Posterior cingulate gyrus (tissue), 11 donors: ENCODE measurements at places on chromosomes 1 and 21.

DNA sequence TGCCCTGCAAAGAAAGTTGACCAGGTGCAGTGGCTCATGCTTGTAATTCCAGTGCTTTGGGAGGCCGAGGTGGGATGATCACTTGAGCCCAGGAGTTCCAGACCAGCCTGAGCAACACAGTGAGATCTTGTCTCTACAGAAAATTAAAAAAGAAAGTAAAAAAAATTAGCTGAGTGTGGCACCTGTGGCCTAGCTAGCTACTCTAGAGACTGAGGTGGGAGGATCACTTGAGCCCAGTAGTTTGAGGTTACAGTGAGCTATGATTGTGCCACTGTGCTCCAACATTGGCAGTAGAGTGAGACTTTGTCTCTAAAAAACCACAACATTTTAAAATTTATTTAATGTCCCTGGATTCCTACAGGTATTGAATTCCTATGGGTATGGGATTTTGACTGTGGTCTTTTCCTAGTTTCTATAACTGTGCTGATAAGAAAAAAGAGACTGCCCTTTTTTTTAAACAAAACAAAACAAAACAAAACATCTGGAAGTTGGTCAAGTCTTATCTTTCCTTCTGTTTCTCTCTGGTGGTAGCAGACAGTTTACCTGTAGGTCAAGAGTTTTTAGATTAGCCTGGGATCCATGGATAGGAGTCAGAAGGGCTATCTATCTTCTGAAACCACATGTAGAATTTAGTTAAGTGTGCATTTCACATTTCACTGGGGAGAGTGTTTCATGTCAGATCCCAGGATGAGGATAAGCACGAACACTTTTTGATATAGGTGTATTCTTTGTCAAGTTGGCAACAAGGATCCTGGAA, 18.8 kb downstream of the UCK2 start:
- DNase-seq, result no peak

DNA sequence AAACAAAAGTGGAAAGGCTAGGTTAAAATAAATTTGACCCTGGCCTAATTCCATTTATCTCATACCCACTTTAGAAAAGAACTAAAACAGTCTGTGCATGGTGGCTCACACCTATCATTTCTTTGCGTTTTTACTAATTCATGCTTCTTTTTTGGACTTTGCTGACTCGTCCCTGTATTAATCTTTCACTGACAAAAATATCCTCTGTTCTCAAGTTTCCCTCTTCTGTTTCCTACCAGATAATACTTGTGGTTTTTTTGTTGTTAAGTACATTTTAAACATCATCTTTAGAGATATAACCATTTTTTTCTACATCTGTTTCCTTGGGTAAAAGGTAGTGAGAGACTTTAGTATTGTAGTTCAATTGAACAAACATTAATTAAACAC, 11.5 kb downstream of the CNST start:
- no peak for DNase-seq

- no peak for DNase-seq
Observed at GRCh38 chr1:198199105-198199504, 42.3 kb downstream of the NEK7 start.

DNA sequence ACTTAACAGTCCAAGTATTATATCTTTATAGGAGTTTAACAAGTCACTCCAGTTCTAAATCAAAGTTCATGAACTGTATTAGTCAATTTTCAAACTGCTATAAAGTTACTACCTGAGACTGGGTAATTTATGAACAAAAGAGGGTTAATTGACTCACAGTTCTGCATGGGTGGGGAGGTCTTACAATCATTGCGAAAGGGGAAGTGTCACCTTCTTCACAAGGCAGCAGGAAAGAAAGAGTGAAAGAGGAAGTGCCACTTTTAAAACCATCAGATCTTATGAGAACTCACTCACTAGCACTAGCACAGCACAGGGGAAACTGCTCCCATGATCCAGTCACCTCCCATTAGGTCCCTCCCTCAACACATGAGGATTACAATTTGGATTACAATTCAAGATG, 70.0 kb downstream of the CLCA4 start:
- DNase-seq, result no peak
